ENCODE measurements at places on chromosomes 2 and 18.

DNA sequence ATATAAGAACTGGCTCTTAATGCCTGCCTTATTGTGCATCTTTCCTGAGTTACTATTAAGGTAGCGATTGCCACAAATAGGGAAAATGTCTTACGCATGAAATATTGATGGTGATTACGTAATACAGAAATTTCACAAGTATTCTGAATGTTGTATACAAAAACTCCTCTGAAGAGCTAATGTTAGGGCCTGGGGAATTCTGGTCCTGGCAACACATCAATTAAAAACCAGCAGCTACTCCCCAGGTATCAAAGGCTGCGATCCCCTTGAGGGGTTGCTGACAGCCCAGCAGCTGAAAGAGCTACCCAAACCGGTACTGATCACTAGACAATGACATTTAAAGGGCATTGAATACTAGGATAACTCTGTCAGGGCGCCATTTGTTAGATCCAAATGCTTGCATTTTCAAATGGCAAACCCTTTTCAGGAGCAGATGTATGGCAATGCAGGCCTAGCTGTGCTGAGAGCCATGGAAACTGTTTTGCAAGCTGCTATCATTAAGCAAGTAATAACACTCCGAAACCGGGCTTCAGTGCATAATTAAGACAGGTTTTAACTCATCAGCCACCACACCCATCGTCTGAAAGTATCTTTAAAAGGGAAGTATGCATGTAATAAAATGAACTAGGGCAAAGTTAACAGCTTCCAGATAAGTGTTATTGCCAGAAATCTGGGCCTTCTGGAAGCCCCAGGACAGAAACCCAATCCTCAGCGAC, 78.4 kb downstream of the CLHC1 start:
- no peak for DNase-seq

DNA sequence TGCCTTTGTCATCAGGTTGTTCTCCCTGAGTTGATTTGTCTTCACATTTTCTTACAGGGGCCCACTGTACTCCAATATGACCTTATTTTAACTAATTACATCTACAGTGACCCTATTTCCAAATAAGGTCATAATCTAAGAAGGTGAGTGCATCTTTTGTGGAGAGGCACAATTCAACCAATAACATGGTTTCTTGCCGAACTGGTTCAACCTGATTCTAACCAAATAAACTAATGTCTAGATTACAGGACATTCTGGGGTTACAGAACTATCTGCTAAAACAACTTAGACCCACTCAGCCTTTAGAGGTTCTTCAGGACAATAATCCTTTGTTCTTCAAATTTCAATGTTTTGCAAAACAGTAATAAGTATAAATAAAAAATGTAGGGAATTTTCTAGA, 496.5 kb upstream of the SOX11 start:
- no peak for DNase-seq

DNA sequence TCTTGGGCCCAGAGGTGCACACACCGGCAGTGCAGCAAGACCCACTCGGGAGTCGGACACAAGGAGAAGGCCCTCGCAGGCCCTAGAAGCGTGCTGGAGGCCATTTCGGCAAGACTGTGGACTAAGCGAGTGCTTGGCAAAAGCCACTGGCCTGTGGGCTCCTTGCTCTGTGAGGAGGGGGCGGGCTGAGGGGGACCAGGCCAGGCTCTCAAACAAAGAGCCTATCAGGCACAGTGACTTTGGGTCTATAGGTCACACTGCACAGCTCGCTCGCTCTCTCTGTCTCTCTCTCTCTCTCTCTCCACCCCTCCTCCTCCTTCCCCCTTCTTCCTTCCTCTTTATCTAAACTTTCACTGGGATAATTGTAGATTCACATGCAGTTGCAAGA, 23.6 kb upstream of the ZCCHC2 start:
- no peak for DNase-seq

DNA sequence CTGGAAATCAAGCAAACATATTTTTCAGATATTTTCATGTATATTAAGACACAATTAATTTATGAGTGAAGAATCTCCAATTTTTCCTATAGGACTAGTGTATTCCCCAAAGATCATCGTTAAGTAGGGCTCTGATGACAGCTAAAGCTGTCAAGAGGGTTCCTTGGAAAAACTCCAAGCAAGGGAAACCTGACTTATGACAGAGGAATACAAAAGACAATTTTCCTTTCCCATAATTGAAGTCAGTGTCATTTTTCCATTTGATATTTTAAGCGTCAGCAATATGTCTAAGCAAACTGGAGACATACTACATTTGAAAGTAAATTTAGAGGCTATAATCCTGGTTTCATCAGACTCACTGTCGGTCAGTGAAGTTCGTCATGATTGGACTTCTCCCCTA, 36.1 kb downstream of the RIT2 start:
- DNase-seq: no peak

DNA sequence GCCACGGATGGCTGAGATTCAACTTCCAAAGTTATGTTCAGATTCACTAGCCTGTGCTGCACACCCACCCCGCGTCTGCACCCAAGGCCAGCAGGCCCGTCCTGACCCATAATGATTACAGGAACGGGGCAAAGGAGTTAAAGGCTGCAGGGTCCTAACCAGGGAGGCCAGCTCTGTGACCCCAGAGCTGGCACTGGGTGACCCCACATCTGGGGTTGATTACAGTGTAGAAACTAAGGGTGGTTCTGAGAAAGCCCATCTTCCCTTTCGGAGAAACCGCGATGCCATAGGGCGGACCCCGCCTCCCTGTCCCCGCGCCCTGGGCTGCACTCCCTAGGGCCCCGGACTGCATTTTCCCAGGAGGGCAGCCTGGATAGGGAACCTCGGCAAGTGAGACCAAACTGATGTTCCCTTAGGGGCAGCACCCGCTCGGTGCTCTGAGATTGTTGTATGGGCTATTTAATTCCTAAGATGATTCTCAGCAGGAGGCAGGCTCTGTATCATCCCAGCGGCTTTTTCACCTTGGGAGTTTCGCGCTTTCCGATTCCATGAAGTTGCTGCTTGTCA, 2.2 kb upstream of the GPR148 start:
- no peak for DNase-seq

All from T-helper 2 cell (primary cell).